Glutamatergic neuron (in vitro differentiated cells): ENCODE measurements at places on chromosomes 4 and X.
A peak's percentile ranks its signal among the peaks of the same experiment; 100 is the strongest.

- DNase-seq, result no peak
Observed at GRCh38 chrX:68992821-68993397, 164.1 kb downstream of the EFNB1 start.

DNA sequence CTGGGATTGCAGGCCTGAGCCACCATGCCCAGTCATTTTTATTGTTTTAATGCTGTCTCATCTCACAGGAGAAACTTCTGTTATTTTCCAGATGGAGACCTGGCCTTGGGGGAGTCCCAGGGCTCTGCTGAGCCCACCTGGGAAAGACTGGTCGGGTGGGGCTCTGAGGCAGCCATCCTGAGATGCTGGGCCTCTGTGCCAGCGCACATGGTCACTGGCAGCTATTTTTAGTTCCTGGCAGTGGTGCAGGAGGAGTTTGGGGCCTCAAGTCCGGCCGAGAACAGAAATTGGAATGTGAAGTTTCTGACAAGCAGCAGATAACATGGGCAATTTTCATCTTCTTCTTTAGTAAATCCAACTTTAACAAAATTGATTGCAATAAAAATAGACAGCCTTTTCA, 44.5 kb downstream of the SORCS2 start:
- no peak for DNase-seq

- no peak for DNase-seq
Observed at GRCh38 chr4:117400039-117400835, 314.9 kb upstream of the TRAM1L1 start.

GRCh38 chr4:55753856-55754255, 65.7 kb upstream of the EXOC1L start:
- DNase-seq, result no peak

- DNase-seq, result peak; percentile 43
Observed at GRCh38 chr4:183098019-183098722, 886 bp upstream of the WWC2 start.

- DNase-seq, result no peak
Observed at GRCh38 chrX:16966752-16967448, 20.4 kb downstream of the REPS2 start.

GRCh38 chr4:52250154-52250553, 199.1 kb downstream of the SPATA18 start:
- peak; percentile 24 for DNase-seq

GRCh38 chr4:172844556-172844955, 324.1 kb upstream of the GALNT7 start:
- DNase-seq, result no peak

DNA sequence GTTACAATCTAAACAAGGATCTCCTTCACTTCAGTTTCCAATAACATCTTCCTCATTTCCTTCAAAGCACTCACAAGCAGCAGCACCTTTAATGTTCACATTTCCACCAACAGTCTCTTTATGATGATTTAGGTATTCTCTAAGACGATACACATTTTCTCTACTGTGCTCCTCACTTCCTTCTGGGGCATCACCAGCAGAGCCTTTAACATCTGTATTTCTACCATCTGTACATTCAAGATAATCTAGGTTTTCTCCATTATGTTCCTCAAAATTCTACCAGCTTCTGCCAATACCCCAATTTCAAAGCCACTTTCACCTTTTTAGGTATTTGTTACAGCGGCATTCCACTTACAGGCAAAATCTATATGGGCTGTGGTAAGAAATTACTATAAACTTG, 80.6 kb downstream of the FBXW7 start:
- no peak for DNase-seq

- no peak for DNase-seq
Observed at GRCh38 chr4:168981460-168981859, 28.6 kb downstream of the CBR4 start.

GRCh38 chrX:12615061-12615460, 176.2 kb upstream of the PRPS2 start:
- DNase-seq, result no peak

GRCh38 chrX:11784543-11784942, 26.5 kb downstream of the MSL3 start:
- no peak for DNase-seq

- DNase-seq, result no peak
Observed at GRCh38 chr4:113289766-113290165, 240.3 kb downstream of the ANK2 start.

- DNase-seq, result no peak
Observed at GRCh38 chr4:159341522-159341921, 238.6 kb downstream of the RAPGEF2 start.

DNA sequence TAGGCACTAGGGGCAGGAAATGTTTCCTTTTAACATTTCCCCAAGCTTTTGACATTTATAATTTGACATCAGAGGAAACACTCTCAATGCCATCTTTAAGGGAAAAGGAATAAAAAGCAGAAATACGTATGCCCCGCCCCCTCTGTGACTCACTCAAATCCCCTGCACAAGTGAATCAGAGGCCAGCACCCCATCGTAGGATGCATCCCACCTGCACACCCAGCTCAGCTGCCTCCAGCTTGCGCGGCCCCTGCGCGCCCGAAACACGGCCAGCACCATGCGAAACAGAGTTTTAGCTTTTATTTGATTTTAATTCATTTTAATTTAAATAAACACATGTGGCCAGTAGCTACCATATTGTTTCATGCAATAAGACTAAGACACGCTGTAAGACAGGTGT, 29.5 kb downstream of the ABLIM2 start:
- DNase-seq, result no peak

GRCh38 chr4:152045449-152045806, 284.6 kb upstream of the GATB start:
- DNase-seq, result no peak

- peak; percentile 6 for DNase-seq
Observed at GRCh38 chrX:153769158-153769864, 5.3 kb downstream of the PLXNB3 start.

DNA sequence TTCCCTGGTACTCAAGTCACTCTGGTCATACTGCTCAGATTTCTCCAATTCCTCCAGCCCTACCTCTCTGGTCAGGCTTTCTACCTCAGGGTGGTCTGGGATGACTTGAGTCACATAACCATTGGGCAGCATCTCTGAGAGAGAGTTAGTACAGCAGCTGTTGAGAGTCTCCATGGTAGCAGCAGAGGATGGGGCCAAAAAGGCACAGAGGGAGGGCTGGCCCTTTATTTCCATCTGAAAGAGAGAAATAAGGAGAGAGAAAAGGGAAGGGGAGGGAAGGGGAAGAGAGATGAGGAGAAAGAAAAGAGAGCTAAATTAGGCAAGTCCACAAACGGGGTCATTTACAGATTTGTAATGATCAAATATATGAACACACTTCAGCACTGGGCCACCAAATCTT, 149.1 kb upstream of the ARHGEF9 start:
- no peak for DNase-seq

DNA sequence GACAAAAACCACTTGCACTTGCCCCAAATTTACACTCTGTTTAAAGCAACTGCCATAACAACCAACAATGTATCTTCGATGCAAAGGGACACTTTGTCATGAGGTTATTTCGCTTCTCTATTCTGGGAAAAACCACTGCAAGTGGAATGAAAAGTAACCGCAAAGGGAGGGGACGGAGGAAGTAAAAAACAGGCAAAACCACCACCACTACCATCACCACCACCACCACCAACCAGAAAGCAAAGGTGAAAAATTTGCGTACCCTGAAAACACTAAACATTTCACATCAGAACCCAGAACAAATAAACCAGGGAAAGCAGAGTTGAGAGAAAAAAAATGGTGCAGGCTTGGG, 1.2 kb upstream of the N4BP2 start:
- no peak for DNase-seq

- peak; percentile 54 for DNase-seq
Observed at GRCh38 chrX:111447298-111447697, 35.3 kb upstream of the DCX start.

DNA sequence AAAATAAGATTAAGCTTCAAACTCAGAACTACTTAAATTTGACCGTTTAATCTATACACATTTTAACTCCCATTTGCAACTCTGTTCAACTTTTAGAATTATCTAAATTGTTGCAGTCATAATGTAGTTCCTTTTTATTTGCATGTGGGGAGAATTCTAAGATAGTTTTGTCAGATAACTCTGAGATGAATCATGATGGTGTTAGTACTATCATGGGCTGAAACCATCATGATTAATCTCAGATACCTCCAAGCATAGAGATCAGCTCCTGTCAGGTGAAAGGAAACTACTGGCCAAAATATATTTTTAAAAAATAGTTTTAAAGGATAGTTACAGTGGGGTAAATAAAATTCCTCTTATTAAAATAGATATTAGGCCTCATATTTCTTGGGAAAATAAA, 39.0 kb downstream of the FBXO8 start:
- DNase-seq, result no peak

DNA sequence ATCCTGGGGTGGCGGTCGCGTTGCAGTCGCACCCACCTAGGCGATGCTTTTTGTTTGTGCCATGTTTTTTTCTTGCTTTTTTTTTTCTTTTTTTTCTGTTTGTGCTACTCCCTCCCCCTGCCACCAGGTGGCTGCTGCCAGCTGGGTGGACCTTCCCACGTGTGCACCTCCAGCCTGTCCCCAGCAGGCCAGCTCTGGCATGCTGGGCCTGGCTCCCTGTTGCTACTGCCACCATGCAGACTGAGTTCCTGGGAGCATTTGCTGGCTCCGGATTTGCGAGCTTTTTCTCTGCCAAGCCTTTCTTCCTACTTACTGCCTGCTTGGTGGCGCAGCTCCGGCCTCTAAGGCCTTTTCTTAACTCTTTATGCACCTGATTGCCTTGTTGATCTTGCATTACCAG, 161.2 kb upstream of the WDFY3 start:
- DNase-seq, result peak; percentile 56

DNA sequence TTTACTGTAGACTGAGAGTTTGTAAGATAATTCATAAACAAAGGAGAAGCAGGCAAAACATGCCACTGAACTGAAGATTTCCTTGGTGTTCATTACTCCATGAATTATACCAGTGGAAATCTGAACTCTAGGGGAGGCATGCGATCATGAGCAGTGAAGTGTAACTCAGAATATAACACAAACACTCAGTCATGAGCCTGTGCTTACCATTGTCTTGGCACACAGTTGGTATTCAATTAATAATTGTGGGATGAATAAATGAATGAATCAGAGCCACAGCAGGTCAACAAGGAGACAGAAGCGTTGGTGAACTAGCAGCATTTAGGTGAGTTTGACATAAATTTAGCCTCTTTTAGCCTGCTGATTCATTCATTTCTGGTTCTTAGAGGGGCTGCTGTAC, 263.5 kb upstream of the DKK2 start:
- DNase-seq, result no peak

DNA sequence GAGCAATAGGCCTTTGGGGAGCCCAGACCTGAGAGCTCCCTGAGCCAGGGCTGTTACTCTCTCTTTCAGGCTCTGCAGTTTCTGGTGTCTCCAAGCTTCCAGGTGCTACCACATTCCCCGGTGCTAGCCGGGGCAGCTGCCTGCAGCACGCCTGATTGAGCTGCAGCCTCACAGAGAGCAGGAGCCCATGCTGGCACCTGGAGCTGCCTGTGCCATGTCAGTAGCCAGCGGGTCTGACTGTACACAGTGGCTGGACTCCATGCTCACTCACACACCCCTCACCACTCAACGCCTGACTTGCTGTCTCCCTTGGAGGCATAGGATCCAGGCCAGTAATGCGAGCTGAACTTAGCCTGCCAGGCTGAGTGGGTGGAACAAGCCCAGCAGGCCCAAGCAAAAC, 800.4 kb upstream of the AGA start:
- no peak for DNase-seq

- DNase-seq, result no peak
Observed at GRCh38 chr4:152971053-152971452, 34.9 kb downstream of the FHDC1 start.

GRCh38 chr4:105392858-105393257, 81.0 kb downstream of the PPA2 start:
- DNase-seq, result no peak

- DNase-seq, result no peak
Observed at GRCh38 chr4:184818216-184818564, 7.6 kb downstream of the ACSL1 start.

- no peak for DNase-seq
Observed at GRCh38 chr4:83686166-83686565, 150.3 kb downstream of the GPAT3 start.

GRCh38 chr4:76156635-76157034, 8.4 kb upstream of the NUP54 start:
- no peak for DNase-seq

DNA sequence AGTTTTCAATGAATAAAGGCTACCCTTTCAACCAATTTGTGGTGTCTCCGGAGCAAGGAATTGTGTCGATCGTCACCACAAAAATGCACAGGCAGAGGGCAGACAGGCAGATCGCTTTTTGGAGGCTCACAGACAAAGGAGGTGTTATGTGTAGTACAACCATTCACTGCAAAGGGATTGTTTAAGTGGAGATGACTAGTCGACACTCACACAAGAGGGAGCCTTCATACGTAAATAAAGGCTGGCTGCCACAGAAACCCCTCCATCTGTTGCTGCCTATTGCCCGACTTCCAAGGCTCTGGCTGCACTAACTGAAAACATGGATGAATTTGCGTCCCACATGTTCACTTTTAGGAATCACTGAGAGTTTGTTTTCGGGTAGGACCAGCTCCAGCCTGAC, 281.1 kb downstream of the NKX6-1 start:
- DNase-seq, result no peak

DNA sequence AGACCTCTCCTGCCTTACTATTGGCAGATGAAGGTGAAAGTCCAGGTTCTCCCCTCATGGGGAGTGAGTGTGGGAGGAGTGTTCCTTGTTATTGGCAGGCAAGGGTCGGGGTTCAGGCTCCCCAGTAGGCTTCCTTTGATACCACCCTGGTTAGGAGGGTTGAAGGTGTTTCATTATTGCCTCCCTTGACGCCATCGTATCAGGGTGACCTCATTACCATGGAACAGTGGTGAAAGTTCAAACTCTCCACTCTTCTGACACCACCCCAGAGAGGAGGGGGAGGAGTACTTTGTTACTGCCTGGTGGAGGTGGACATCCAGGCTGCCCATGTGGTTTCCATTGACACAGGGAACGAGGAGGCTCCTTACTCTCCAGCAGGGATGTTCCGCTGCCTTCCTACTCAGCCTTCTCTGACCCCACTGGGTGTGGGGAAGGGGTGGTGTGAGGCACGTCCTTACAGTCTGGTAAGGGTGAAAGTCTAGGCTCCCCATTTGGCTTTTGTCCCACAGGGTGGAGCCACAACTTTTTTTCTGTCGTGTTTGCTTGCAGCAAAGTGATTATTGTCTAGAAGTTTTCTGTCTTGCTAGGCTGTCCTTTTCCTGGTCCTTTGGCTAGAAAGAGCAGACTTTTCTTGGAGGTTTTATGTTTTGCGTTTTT, 37.2 kb upstream of the USP9X start:
- no peak for DNase-seq
